ENCODE measurements at places on chromosomes 13 and 19.

DNA sequence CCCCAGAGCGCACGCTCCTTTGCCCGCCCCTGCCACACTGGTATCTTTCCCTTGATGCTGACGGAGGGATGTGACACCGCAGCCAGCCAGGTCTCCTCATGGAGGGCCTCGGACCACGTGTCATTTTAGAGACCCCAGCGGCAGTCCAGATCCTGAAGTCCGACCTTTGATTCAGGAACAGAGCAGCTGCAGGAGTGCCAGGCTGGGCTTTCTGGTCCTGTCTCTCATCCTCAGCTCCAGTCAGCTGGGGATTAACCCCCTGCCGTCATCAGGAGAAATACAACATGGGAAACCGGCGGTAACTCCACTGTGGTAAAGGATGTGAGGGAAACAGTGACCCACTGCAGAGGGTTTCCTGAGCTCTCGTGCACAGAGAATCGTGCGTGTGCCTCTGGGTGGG is 140.6 kb downstream of the SIPA1L3 start:
- no peak for DNase-seq

- DNase-seq, result no peak
These were observed 14.6 kb upstream of the GPR4 start for GRCh38 chr19:45616704-45617017.

DNA sequence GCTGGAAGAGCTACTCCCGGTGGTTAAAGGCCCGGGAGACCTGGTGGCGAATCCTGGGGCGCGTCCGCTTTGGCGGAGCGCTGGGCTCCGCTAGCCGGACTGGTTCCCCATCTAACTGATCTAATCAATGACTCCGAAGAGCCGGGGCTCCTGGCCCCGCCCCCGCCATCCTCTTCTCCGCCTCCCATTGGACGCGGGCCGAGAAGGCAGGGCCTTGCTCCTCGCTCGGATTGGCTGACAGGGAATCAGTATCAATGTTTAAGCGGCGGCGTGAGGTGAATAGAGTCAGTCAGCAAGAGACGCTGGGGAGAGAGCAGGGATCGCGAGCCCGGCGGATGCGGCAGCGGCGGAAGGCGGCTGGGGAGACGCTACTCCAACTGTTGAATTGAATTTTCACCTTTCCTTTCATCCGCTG is 1.7 kb upstream of the PCDH17 start:
- DNase-seq, result no peak

GRCh38 chr13:98222081-98222554 is 45.0 kb upstream of the RNF113B start:
- DNase-seq, result no peak

DNA sequence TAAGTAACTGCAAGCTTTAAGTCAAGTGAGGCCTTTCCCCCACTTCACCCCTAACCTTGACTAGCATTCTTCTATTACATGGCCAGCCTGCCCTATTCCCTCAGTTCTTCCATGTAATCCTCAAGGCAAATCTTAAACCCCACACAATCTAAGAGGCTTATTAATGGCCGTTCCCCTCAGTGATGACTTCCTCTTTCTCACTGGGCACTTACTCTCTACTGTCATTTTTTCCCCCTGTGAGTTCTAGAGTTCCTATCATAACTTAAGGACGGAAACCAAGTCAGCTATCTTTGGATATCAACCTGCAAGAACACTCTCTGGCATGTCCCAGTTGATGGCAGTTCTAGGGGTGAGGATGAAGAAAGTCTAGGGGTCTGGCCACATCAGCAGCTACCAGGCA is 131.2 kb downstream of the DCLK1 start:
- DNase-seq, result no peak

- no peak for DNase-seq
These were observed 1.9 kb downstream of the ISYNA1 start for GRCh38 chr19:18435842-18436670.

- no peak for DNase-seq
These were observed 15.4 kb downstream of the FCHO1 start for GRCh38 chr19:17766543-17767131.

DNA sequence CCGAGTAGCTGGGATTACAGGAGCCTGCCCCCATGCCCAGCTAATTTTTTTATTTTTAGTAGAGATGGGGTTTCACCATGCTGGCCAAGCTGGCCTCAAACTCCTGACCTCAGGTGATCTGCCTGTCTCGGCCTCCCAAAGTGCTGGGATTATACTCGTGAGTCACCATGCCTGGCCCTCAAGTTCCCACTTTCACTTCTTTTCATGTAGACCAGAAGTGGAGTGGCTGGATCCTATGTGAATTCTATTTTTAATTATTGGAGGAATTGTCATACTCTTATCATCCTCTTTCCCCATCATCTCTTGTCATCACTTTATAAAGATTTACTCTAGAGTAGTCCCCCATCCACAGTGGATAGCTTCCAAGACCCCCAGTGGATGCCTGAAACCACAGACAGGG is 12.8 kb upstream of the SIGLEC10 start:
- DNase-seq, result no peak

GRCh38 chr13:50794226-50794625 is 49.3 kb downstream of the DLEU7 start:
- DNase-seq, result no peak

GRCh38 chr13:26255691-26256277 is 1.9 kb downstream of the CDK8 start:
- DNase-seq, result no peak

DNA sequence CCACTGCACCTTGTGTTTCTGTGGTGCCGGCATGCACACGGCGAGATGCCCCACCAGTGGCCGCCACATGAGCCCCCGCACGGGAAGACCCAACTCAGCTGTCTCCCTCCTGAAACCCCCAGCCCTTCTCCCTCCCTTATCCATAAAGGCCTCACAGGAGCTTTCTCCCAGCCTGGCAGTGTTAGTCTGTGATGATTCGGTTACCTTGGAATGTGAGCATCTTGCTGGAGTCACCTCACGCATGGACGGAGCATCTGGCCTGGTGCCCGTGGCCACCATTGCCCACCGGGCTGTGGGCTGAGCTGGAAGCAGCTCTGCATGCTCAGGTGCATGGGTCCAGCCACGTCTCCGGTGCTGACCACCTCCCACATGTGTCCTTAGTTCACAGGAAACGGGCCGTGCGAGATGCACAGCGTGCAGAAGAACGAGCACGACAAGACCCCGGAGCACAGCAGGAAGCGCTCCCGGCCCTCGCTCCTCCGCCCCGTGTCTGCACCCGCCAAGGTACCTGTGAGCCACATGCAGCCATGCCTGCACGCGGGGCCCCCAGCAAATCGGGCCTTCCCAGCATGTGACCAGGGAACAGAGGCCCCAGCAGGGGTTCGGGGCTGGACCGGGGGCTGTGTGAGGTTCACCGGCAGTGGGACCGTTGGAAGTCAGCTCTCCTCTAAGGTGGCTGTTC is 22.0 kb downstream of the SIN3B start:
- no peak for DNase-seq

DNA sequence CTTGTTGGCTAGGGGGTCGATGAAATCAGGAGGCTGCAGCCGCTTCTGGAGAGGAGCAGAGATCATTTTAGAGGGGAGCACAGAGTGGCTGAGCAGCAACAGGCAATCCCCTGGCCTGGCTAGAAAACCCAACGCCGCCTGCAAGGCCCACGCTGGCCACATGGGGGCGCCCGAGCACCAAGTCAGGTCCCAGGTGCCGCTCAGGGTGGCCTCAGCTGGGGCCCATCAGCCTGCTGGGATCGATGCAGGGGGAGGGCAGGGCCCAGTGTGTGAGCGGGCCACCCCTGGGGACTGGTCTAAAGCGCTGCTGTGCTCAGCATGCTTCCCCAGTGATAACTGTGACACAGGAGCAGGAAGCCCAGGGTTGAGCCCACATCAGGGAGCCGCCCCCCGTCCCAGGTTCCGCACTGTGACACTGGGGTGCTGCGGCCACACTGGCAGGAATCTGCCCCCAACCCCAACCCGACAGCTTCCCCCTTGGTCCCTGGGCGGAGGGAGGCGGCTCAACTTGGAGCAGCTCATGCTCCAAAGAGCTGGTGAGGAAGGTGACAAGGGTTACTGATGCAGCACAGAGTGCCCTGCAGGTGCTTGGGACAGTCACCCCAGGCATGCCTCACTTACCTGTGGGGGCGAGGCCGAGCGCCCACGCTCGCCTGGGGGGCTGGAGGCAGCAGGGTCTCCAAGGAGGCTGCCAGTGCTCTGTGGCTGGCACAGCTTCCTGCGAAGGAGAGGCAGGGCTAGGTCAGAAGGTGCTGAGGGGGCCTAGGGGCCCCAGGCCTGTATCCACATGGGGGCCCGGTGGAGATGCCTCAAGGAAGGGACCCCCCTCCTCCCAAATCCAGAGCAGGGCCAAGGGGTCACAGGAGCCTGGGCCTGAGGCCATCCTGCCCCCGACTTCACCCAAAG is 13.3 kb upstream of the ISYNA1 start:
- DNase-seq, result peak; percentile 78
